ENCODE measurements at places on chromosomes 11 and 22. TPM values are rescaled to one million over a fixed set of nuclear protein-coding genes. Genes with fewer than 3 reads are reported as not detected.

- no peak for DNase-seq
Measured at GRCh38 chr11:83918476-83918875, 632.3 kb upstream of the CCDC90B start.

DNA sequence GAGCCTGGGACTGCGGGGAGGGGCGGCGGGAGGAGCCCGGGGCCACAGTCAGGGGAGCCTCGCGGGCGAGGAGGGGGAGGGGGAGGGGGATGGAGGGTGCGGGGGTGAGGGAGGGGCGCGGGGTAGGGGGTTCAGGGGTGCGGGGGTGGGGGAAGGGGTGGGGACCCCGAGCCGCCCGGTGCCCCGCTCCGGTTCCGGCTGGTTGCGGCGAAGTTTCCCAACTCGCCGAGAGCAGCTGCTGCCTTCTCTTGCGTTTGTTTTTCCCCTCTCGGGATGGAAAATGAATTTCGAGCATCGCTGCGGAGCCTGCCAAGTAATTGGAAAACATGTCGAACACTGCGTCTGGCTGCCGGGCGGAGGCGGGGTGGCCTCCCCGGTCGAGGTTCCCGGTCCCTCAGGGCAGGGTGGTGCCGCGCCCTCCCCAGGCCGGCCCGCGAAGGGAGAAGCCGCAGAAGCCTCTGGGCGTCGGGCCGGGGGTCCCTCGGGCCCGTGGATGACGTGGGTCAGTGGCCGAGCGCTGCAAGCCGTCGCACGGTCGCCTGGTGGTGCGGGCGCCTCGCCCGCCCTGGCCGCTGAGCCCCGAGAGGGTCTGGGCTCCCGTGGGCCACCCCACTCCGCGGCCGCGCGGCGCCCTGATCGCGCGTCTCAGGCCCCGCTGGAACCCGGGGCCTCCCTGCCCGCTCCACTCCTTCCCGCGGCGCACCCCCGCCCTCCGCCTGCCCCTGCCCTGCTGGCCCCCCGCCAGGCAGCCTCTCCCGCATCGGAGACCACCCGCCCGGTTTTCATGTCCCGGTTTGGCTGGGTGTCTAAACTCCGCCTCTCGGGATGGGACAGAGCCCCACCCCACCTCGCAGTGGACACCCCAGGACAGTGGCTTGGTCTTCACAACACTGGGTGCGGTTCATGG is 12.1 kb downstream of the SPATA19 start:
- no peak for DNase-seq

DNA sequence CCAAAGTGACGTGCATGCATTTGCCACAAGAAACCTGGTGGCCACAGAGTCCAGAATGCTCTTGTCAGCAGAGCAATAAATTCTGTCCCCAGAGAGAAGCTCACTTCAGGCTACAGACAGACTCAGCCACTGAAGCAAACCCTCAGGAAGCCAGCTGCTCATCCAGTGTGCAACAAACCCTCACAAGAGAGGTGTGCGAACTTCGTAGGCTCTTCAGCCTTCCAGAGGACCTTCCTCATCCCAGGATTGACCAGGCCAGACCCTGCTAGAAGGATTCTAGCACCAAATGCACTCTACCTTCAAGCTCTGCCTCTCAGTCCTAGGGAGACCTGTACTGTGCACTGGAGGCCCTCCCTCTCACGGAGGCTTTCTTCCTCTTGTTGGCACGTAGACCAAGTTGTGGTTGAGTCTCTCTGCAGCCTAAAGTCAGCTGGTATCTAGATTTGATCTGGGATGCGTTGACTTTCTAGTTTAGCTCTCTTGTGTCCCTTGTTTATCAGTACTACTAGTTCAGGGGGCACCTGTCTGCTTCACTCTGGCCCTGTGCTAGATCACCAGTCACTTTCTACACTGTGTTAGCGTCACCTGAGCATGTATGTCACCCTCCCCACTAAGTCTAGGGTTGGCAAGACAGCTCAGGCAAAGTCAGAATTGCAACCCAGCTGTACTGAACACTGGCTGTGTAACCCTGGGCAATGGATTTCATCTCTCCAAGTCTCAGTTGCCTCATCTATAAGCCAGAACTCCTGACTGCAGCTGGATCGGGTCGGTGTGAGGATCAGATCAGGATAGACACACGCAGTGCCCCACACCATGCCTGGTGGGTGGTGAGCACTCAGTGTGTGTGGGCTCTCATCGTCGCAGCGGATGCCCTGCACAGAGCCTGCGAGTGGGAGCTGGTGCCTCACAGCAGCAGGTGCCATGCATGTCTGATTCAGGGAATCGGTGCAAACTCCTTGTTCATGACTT is 22.1 kb upstream of the TMPRSS13 start:
- DNase-seq: no peak

GRCh38 chr11:115144014-115144413 is 360.2 kb downstream of the CADM1 start:
- no peak for DNase-seq

DNA sequence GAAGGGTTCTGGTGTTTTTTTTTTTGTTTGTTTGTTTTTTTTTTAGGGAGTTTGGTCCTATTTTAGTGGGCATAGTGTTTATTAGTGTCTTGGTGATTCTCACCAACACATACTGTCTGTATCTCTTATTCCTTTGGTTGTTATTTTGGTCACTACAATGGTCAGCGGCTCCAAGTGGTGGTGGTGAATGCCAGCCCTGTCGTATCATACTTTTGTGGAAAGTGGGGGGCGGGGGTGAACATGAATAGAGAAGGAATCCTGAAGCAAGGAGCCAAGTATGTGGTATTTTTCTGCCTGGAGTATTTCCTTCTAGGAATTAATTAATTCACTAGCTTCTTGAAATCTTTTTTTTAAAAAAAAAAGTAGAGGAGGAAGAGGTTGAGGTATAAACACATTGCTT is 79.6 kb downstream of the GRK3 start:
- DNase-seq: no peak

DNA sequence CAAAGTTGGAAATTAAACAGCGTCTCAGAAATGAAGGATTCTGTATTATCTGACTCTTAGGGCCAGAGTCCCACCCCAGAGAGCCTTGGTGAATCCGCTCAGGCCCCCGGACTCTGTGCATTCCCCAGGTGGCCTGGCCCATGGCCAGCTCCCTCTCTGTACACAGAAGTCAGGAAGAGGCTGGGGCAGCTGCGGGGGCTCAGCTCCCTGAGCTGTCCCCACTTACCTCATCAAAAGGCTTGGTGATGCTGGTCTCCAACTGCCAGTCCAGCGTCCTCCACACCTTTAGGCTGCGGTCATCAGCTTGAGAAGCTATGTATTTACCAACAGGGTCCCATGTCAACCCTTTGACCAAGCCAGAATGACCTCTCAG is 35.0 kb downstream of the HIRA start:
- DNase-seq: no peak

DNA sequence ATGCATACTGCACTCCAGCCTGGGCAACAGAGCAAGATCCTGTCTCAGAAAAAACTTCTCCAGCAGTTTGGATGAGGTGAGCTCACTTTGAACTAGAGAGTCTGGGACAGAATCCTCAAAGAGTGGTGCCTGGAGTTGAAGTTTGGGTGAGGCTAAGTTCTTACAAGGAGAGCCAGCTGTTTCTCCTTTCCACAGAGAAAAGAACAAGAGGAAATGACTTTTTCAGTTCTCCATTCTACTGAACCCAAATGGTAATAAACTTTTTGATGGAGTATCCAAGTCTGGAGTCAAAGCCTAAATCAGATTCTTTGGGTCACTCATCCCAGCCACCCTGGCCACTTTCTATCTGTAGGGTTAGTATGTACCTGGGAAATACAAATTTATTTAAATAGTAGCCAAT is 102.7 kb downstream of the TRAF6 start:
- DNase-seq: no peak

DNA sequence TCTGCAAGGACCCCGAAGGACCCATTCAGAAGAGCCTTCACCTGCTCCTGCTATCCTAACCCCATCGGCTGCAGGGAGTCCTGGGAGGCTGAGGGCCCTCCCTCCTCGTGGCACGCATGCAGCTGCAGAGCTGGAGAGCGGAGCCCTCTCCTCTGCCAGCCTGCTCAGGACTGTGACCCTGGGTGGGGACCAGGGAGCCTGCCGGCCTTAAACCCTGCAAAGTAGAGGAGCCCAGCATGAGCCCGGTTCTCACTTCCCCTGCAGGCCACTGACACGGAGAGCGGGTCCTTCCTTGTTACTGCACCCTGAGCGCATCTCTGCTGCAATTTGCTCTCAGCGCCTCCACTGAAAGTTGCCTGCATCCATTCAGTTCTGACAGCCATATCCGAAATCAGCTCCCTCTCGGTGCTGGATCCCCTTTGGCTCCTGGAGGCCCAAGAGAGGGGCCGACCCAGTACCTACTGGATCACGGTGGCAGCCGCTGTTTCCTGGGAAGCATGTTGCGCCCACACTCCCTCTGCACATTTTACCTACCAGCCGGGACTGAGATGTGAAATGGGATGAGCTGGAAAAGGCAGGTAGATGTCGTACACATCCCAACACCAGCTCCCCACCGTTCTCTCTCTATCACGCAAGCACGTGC is 312.1 kb downstream of the NTM start:
- DNase-seq: no peak

DNA sequence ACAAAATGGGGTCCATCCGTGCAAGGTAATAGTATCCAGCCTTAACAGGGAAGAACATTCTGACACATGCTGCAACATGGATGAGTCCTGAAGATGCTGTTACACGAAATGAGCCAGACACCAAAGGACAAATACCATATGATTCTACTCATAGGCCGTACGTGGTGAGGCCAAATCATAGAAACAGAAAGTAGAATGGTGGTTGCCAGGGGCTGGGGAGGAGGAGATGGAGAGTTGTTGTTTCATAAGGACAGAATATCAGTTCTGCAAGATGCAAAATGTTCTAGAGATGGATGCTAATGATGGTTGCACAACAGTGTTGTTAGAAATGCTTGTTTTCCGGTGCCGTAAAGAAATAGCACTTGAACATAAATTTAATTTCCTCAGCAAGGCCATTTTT is 2.6 kb downstream of the TBX10 start:
- no peak for DNase-seq

GRCh38 chr11:129639300-129639699 is 176.3 kb upstream of the TMEM45B start:
- DNase-seq: no peak

- no peak for DNase-seq
Measured at GRCh38 chr11:69971741-69972140, 106.4 kb upstream of the ANO1 start.

DNA sequence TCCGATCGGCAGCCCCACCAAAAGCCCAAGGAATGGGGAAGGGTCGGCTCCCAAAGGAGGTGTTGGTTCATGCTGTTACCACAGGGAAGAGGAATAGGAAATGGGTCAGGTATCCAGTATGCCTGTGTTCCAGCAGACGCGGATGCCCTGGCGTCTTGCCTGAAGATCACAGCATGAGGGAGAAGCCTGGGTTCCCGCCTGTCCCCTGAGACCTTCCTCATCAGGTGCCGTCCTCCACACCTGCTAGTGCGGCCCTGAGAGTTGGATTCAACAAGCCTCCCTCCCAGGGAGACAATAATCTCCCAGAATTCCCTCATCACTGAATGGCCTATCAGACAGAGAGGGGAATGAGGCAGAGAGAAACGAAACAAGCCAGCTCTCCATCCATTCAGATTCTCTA is 92.2 kb downstream of the SPATA19 start:
- no peak for DNase-seq

DNA sequence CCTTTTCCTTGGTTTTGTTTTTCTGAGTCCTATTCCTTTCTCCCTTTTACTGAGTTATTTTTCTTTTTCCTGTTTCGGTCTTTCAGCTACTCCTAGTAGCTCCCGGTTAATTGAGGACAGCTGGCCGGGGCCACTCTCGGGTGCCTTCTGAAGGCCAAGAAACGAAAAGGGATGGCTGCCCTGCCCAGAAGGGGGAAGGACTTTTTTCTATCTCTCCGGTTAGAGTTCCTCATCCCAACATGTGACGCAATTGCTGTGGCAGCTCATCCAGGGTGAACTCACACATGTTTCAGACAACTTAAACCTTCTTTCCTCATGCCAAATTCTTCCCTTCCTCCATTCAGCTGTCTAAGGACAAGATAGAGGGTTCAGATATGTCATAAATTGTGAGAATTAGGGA is 83.6 kb downstream of the PIWIL4 start:
- no peak for DNase-seq

DNA sequence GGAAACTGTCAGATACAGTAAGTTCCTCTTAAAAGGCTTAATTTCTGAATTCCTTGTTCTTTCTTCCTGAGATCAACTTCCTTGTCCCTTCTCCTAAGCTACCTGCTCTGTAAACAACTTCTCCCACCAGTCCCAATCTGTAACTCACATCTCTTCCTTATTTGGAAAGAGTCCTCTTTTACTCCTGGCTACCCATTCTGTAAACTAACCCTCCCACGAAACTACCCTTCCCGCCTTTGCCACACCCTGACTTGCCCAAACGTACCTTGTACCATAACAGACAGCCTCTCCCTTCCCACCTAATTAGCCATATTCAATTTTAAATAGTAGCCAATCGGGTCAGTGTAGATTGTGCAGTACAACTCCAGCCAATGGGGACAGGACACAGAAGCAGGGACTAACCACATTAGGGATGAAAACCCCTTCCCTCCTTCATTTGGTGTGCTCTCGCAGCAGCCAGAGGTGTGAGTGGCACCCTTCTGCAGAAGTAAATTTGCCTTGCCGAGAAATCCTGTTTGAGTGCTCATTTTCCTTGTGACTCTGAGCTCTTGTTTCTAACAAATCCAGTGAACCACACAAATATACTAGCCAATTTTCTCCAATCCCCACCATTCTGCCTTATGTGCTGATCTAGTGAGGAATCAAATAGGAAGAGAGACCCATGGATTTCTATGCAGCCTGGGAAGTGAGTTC is 49.5 kb downstream of the ZNF280B start:
- DNase-seq: no peak

GRCh38 chr11:32487270-32487669 is 51.9 kb upstream of the WT1 start:
- DNase-seq: no peak

DNA sequence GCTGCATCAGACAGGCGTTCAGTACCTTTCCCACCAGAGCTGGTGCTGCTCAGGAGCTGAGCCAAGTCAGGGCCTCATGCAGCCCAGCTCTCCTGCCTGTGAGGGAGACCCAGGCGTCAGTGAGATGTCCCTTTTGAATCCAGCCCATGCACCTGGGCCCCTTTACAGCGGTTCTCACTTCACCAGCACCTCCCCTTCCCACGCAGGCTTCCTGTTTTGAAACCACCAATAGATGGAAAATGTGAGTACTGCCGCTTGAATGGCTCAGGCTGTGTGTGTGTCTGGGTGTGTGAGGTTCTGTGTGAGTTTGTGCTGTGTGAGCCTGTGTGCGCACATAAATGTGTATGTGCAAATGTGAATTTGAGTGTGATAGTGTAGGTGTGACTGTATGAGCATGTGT is 88.4 kb downstream of the UBASH3B start:
- DNase-seq: no peak

OR10D3 gene
- not detected for total RNA-seq

GNAZ gene
- total RNA-seq: 13.9 TPM

TMPRSS5 gene
- total RNA-seq: 1.9 TPM

OR56A1 gene
- total RNA-seq: not detected

SMDT1 gene
- total RNA-seq: 16.2 TPM

IGLL1 gene
- not detected for total RNA-seq

OR5B17 gene
- total RNA-seq: not detected

CHRM1 gene
- not detected for total RNA-seq

All from omental fat pad (tissue), 4 donors.